Stimulated activated CD8-positive, alpha-beta memory T cell treated with anti-CD3 and anti-CD28 coated beads, Interleukin-4, amount 100 ng/mL, for 4 hours (primary cell): ENCODE measurements at places on chromosomes 1 and 21.

- DNase-seq, result no peak
Observed at GRCh38 chr1:45325851-45326506, 716 bp upstream of the HPDL start.

GRCh38 chr1:214570442-214570841, 19.0 kb upstream of the PTPN14 start:
- DNase-seq, result no peak

DNA sequence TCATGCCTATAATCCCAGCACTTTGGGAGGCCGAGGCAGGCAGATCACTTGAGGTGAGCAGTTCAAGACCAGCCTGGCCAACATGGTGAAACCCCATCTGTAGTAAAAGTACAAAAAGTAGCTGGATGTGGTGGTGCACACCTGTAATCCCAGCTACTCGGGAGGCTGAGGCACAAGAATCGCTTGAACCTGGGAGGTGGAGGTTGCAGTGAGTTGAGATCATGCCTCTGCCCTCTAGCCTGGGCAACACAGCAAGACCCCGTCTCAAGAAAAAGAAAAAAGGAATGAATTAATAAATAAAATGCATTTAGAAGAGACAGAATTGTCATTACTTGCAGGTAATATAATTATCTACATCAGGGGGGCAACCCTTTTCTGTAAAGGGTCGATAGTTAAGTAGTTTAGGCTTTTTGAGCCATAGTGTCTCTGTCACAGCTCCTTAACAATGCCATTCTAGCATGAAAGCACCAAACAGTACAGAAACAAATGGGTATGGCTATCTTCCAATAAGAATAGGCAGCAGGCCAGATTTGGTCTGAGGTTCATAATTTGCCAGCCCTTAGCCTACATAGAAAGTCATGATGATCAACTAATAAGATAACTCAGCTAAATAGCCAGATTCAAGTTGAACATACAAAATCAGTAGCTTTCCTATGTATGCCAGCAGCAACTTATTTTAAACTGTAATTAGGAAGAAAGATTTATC, 56.8 kb downstream of the RPRD2 start:
- no peak for DNase-seq

DNA sequence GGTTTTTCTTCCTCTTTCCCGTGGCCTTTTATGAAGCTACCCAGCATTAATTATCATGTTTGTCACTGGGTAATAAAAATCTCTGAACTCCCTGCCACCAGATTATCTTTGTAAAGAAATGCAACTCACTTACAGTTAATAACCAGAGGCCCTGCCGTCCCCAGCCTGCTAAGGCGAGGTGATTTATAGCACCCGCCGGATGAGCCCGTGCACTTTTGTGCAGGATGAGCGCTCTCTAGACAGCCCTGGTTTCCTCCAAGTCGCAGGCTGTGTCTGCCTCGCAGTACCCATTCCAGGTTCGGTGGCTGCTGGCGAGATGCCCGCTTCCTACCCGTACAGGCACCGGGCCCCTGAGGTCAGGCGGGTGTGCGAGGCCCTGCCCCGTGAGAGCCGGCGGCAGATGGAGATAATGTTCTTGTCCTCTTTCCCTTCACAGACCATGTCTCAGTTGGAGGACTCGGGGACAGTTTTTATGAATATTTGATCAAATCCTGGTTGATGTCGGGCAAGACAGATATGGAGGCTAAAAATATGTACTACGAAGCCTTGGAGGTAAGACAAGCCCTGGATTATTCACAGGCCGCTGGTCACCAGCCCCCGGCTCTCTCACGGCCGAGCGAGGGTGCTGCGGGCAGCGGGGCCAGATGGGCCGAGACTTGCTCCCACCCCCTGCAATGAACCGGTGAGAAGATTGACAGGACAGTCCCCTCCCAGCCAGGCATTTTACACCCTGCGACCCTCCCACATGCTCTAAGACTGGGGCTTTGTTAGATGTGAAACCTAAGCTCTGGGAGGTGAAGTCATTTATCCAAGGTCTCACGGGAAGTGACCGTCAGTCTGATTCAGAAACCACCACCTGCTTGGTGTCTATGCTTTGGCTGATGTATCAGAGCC, 28.5 kb upstream of the SELENON start:
- DNase-seq, result no peak

DNA sequence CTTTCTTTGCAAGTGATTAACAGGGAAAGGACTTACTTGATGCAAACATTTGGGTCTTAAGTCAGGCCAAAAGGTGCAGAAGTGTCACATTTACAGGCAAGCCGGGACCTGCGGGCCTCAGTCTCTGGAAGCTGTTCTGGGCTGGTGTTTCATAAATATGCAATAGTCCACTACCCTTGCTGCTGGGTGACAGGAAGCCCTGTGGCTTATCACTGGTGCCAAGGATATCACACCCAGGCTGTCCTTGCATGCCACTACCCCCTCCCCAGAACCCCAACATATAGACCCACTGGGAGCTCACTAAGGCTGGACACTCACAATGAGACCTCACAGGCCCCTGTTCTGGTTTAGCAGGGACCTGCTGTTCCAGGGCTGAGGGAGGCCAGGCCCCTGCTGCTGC, 3.4 kb upstream of the LEFTY2 start:
- DNase-seq, result no peak

- DNase-seq, result no peak
Observed at GRCh38 chr1:166153525-166154314, 13.1 kb downstream of the FAM78B start.

DNA sequence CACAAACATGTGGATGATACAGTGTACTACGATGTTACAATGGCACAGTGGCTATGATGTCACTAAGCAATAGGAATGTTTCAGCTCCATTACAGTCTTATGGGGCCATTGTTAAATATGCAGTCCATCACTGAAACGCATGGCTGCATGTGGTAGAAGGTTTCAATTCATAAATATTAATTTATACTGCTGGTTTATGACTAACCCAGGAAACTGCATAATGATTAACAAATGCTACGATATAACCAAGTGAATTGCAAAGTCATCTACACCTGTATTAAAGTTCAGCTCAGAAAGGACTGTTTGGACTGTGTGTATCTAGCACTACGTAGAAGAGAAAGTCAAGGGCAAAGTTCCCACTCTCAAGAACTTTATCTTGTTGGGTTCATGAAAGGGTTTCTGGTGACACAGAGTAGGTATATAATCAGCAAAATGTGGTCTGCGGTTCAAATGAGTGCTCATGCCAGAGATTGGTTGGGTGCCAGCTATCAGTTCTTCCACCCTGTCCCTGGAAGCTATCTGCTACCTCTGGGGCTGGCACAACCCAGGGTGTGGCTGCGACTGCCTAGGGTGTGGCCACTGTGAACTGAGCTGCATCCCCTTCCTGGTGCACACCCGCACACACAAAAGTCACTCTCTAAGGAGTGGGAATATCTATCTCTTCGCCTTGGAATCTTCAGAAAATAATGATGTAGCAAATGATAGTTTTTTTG, 14.8 kb downstream of the MGST3 start:
- DNase-seq, result no peak

DNA sequence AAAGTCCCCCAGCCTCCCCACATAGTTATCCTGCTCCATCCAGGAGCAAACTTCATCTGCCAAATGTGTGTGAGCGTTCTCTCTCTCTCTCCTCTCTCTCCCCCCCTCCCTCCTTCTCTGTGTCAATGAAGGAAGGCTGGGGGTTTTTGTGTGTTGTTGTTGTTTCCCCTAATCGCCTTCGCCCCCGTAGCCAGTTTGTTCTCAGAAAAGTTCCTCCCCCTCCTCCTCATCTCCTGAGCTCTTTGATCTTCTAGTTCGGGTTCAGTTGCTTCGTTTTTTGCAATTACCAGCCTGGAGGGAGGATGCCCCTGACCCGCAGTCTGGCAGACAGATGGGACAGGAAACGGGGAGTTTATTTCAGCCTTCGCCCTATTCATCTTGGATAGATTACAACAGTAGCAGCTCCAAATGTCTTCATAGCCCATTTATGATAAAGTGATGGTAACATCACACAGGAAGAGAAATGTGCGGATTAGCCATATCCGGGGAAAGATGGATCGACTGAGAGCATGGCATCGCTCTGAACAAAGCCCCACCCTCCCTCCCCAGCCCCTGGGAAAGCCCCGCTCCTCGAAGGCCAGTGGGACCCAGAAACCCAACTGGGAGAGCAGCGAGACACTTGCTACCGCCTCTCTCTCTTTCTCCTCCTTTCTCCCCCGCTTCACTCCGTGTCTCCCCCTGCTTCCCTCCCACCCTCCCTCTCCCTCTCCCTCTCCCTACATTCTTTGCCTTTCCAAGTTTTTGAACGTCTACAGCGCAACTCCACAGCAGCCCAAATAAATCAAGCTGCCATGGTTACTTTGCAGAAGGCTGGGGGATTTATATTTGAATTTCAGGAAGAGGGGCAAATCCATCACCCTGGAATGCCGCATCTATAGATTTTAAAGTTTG, 139.7 kb upstream of the ARHGEF16 start:
- no peak for DNase-seq

GRCh38 chr1:88124614-88125013, 559.5 kb upstream of the PKN2 start:
- no peak for DNase-seq

DNA sequence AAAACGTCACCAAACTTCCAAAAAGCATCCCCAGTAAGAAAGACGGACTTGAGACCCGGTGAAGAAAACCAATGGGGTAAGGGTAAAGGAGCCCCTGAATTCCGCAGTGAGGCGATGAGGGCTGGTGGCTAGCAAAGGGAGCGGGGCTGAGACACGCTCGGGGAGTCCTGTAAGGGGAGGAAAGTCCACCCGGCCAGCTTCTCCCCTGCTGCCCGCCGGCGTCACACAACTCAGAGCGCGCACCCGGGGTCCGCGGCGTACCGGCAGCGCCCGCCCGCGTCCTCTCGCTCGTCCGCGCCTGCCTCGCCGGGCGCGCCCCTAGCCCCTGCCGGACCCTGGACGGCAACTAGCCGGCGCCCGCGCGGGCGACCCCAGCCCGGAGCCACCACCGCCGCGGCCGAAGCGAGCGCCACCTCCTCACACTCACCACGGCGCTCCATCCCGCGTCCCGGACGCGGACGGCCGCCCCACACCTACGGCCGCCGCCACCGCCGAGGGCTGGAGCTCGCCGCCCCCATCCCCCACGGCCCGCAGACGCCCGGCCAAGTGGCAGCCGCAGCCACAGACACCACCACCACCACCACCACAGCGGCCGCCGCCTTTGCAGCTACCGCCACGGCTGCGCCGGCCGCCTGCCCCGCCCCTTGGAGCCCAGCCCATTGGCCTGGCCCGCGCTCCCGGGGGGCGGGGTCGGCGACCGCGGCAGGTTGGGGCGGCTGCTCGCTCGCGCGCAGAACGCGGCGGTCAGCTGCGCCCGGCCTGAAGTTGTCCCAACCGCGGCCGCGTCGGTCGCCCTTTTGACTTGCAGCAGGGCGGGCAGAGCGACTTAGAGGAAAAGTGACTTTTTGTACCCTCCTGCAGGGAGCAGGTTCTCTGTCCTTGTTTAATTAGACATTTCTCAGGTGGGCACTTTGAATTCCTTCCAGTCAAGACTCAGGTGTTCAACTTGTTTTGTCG, 10.0 kb upstream of the ARHGAP29 start:
- DNase-seq, result no peak
